ENCODE measurements at places on chromosomes 4 and X.

DNA sequence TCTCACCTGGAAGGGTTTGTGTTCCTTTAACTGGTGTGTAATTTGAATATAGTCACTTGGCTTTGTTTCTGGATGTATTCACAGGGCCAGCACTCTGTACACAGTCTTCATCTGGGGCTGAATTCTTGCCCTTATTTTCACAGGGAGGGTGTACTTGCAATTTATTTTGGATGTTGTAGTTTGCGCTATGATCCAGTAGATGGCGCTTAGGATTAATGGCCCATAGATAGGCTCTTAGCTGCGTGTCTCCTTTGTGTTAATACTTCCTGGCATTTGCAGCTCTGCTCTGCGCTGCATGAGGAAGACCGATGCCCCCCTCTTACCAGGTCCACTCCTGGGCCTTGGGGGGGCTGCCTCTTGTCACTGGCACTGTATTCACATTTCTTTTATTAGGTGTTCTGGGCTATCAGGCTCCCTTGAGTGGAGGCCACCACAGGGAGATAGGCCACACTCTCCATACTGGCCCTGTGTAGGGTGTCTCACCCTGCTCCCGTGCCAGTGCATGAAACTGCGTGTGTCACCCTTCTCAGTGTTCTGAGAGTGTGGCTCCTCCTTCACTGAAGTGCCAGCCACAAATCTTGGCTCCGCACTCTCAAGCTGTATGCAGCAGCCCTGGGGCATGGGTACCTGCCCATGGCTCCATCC lies 562.2 kb downstream of the ZIC3 start:
- DNase-seq, result no peak

DNA sequence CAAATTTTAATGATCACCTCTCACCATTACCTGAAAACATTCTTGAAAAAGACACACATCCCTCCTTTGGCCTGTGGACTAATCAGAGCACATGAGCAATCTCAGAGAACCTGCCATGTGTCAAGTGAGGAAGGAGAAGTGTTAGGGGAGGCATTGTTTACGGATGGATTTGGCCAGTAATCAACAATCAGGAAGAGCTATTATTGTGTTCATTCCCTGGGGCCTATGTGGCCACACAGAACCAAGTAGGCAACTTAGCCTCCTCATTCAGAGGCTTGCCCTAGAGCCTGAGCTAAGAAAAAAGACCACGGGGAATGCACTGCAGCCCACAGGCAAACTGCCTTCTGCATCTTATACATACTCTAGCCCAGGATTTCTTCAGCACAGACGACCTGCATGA lies 40.6 kb upstream of the DOCK11 start:
- no peak for DNase-seq

- peak; percentile 23 for DNase-seq
Observed at GRCh38 chrX:103343105-103343504, 13.1 kb downstream of the TCEAL7 start.

- no peak for DNase-seq
Observed at GRCh38 chr4:6221851-6222760, 21.8 kb upstream of the JAKMIP1 start.

GRCh38 chr4:6888506-6889071 lies 21.0 kb upstream of the TBC1D14 start:
- no peak for DNase-seq

DNA sequence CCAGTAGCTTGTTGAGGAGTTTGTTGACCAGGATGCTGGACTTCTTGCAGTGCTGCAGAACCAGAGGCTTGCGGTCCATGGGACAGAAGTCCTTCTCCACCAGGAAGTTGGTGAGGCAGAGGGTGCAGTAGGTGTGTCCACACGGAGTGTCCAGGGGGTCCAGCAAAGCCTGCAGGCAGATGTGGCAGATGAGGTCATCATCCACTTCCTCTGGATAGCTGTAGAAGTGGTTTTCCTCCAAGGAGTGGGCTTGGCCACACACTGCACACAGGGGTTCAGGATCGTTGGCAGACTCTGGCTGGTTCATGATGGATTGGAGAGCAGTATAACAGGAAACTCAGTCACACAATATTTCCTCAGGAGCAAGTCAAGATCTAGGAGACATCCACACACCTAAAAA lies 17.6 kb downstream of the LNX1 start:
- DNase-seq, result no peak

- DNase-seq, result no peak
Observed at GRCh38 chrX:138897621-138898492, 186.3 kb upstream of the FGF13 start.

DNA sequence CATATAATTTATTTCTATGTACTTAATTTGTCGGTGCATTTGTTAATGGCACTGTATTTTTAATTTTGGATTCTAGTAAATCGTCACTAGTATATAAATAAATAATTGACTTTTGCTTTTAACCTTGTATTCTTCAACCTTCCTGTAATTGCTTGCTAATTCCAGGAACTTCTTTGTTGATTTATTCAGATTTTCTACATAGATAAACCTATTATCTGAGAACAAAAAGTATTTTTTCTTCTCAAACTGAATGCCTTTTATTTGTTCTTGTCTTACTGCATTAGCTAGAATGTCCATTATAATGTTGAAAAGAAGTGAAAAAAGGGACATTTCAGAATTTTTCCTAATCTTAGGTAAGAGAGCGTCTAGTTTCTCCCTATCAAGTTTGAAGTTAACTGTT lies 839.1 kb downstream of the SH3BGRL start:
- DNase-seq, result no peak

GRCh38 chr4:34723605-34724004 lies 1520.7 kb downstream of the ARAP2 start:
- DNase-seq, result no peak

GRCh38 chrX:56729152-56729850 lies at the start of gene NBDY:
NBDY (plus strand) TSS chrX:56729243; CDS start chrX:56729354, 111 bp downstream.
- peak; percentile 13 for DNase-seq

DNA sequence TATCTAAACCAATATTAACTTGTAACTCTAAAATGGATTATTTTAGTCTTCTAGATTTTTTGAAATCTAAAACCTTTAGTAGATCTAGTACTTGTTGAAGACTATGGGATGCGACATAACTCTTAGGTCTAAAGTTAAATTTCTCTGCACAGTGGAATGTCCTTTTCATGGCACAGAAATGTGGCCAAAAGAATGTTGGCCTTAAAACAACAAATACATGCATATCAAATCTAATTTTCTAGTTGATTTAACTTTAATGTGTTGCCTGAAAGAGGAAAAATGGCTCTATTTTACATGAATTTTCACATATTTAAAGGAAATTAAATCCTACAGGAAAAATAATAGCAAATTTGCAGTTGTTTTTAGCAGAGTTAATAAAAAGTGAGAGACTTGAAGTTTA lies 30.3 kb downstream of the NFKB1 start:
- DNase-seq, result no peak

DNA sequence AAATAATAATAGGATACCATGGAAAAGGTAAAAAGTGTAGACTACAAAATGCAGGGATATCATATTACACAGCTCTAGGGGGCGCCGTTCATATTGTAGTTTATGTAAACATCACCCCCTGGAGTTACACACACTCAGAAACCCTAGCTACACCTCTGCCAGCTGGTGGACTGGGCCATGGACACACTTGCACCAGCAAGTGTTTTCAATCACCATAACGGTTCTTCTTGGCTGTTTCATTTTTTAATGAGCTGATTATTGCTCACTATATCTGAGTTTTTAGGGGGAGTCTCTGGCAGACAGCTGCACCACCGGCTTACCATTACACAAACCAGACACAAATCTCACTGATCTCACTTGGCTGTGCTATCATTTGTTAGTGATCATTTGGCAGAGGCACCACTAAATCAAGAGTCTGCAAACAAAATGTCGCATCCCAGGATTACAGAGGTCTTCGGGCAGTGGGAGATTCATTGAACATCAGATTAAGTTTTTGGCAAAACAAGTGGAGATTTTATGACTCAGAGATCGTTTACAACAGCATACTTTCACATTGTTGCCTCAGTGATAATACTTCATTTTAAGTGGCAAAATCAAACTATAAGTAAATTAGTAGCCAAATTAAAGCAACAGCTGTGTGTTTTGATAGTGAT lies 185.7 kb downstream of the UNC5C start:
- DNase-seq, result no peak

DNA sequence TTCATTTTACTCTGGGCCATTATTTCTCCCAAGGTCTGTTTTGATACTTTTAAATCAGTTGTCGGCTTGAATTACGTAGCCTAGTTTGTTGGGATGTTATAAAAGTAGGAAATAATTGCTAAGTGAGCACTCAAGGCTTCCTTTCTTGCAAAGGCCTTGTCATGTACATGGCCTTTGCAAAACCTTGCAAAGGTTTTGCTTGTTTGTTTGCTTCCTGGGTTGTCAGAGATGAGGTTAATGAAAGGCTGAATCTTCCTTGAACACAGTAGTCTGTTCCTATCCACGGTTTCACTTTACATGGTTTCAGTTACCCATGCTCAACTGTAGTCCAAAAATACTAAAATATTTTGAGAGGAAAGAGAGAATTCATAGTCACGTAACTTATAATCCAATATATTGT lies 113.5 kb downstream of the NAA11 start:
- no peak for DNase-seq

DNA sequence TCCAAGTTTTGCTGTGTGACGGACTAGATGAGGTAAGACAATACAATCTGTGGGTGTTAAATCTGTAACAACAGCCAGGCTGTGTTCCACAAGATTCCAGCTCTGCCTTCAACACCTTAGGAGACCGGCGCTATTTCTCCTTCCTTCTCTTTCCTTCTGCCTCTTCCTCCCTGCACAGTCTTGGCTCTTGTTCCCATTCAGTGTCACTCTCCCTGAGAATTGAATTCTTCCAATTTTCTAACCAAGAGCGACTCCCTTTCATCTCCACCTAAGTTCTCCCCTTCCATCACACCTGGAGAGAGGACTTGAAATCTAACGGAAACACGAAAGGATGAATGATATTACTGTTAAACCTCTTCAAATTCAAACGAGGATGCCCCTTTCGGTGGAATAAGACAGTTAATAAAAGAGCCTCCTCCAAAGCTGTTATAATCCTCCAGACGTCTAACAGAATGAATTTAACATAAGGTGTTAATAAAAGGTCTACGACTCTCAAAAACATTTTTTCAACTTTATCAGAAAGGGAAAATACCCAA lies 2.7 kb downstream of the EPHA5 start:
- DNase-seq, result no peak

DNA sequence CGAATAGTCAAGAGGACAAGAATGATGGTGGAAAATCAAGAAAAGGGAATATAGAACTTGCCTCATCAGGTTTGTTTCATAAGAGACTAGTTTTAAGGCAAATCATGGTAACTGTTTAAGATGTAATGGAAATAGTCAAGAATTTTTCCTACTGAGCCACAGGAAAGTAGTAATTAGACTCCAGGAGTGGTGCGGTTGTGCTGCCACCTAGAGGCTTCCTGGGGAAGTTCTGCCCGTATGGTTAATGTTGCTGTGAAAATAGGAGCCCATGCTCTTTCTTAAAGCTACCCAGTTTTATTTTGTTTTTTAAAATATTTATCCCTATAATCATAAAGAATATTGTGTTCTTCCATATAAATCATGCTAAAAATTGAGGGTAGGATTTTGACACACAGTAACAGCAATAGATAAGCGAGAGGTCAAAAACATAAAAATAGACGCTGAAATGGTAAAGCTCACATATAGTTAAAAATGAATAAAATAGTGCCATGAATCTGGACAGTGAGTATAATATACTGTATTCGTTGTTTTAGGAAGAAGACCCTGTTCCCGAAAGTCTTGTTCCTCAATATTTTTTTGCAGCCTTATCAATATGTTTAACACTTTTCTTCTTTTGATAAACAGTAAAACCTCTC lies 87.0 kb downstream of the PHOX2B start:
- peak; percentile 1 for DNase-seq

- no peak for DNase-seq
Observed at GRCh38 chr4:10587697-10588096, 96.9 kb downstream of the CLNK start.

DNA sequence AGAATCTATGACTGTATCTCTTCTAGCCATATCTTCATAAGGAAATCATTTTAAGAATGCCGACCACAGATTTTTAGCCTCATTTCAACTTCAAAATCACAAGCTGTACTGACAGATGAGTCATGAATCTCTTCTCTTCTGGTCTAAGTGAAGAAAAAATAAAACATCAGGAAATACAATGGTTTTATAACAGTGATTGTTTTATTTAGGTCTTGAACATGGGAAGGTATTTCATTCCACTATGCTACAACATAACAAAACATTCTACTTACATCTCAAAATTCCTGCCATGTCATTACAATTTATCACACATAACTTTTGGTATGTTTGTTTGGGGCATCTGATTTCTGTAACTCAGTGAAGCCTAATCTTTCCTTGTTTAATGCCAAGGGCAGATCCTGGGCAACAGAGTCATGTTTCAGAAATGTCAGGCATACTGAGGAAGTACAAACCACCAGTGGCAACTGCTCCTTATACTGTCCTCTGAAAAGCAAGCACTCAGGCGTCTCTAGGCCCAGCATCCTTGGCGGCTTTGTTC lies 325.0 kb downstream of the PDHA2 start:
- no peak for DNase-seq

GRCh38 chrX:65148232-65148631 lies 172.0 kb upstream of the ZC4H2 start:
- DNase-seq, result no peak

- no peak for DNase-seq
Observed at GRCh38 chr4:125062115-125063050, 252.4 kb upstream of the FAT4 start.

- no peak for DNase-seq
Observed at GRCh38 chrX:23745786-23746185, 2.7 kb upstream of the ACOT9 start.

- peak; percentile 28 for DNase-seq
Observed at GRCh38 chr4:48778431-48779094, 1.5 kb downstream of the FRYL start.

GRCh38 chr4:139017861-139018260 lies 2.3 kb downstream of the NOCT start:
- no peak for DNase-seq

- no peak for DNase-seq
Observed at GRCh38 chrX:129714581-129714980, 24.2 kb upstream of the XPNPEP2 start.

- no peak for DNase-seq
Observed at GRCh38 chrX:44775726-44776125, 68.1 kb upstream of the DUSP21 start.
